NCI-H510A treated with DMSO at 0.1 percent for 48 hours (cell line): ENCODE measurements at places on chromosomes 12 and 14.

GRCh38 chr14:99601361-99601831 lies 2.6 kb downstream of the CCDC85C start:
- DNase-seq = peak; percentile 31

DNA sequence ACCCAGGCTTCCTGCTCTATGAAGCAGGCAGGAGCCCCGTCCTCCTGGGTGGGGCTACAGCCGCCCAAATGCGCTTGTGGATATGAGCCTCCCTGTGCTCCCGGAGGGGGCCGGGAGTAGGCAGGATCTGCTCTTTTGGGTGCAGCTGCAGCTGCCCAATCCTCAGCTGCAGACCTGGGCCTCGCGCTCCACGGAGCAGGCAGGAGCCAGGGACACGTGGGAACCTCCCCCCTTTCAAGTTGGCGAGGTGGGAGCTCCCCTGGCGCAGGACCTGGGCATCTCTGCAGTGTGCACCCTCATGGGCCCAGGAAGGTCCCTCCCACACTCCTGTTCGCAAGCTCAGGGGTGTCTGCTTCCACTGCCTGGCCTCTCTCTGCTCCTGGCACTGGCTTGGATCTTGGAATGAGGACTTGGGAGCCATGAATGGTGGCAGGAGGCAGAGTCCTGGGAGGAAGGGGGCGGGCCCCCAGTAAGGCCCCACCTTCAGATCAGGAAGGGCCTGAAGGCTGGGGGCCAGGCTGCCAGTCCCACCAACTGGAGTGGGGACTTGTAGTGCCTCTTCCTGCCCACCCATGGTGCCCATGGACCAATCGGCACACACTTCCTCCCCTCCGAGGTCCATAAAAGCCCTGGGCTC lies 61.3 kb downstream of the KLRG1 start:
- no peak for DNase-seq

DNA sequence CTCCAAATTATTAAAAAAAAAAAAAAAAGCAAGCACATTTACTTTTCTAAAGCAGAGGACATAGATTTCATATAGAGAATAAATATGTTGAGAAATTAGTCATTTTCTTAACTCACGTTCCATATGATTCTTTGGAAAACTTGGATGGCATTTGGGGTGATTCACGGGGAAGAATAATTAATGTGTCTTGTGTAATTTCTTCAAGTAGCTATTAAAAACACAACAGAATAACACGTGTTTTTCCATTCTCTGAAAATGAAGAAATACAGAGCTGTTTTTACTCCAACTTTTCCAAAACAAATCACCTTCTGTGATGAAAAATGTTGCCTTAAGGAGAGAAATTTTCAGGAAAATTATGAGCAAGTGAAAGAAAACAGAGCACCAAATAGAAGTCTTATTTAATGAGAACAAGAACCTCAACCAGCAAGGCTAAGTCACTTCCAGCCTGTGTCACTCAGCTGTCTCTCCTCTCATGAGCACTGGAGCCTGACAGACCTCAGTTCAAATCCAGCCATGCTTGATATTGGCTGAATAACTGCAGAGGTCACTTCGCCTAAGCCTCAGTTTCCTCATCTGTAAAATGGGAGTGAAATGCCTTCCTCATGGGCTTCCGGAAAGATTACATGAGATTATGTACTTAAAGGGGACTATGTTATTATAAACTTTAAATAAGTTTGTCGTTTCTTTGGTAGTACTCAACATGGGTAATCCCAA lies 42.8 kb upstream of the NUAK1 start:
- DNase-seq = no peak

DNA sequence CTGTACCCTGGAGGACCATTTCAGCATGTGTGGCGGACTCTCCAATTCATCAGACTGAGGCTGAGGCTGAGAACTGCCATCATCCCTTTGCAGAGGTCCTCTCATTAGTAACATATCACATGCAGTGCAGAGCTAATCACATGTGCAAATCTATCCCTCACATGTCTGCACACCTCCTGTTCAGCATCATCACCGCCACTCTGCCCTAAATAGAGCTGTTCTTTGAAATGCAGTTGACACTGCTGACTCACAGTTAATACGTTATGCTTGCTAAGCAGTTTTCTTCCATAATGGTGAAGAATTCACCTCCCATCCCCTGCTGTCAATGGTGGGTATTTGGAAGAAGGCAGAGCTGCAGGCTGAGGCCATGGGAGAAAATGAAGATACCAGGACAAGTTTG lies 85.0 kb upstream of the ANO2 start:
- no peak for DNase-seq

DNA sequence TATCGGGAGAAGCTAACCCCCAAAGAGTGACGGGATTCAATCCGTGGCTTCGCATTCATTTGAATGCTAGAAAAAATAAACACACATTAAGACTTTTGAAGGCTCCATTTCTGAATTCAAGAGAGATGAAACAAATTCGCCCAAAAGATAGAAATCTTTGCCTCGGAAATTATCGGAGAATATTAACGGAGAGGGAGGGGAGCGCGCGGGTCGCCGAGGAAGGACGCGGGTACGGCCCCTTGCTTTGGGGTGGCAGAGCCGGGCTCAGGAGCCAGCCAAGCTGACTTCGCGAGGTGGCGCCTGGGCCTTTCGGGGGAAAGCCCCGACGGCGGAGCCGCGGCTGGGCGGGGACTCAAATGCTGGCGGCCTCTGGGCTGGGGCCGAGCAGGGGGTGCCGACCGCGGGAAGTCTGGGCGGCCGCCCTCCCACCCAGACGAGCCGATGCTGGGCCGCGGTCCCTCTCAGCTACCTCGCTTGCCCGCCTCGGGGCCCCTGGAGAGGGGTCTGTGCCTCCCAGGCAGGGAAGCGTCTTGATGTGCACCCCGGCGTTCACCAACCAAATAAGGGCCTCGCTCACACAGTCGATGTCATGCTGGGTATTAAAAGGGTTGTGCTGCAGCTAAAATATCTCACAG lies 14.7 kb downstream of the NKX2-1 start:
- DNase-seq = no peak

GRCh38 chr14:99958380-99958779 lies 106.8 kb upstream of the EVL start:
- no peak for DNase-seq
